ENCODE measurements at places on chromosomes 12 and 14. TPM values are rescaled to one million over a fixed set of nuclear protein-coding genes. Genes with fewer than 3 reads are reported as not detected.

DNA sequence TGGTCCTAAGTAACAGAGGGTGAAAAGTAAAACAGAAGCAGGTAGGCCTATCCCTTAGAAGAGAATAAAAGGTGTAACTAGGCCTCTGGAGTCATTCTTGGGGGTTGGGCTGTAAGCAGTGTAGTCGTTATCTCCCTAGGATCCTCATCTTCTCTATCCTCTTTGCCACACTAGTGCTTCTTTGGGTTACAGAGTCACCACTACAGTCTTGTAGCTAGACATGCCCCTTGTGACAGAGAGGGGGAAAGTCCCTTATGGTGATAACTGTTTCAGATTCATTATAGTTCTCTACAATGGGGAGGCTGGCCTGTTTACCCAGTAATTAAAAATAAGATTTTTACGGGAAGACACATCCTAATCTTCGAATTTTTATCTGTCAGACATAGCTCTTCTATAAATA, 16.4 kb upstream of the SRP54 start:
- no peak for DNase-seq

- DNase-seq = no peak
These were observed 203.3 kb upstream of the SRRM4 start for GRCh38 chr12:118778077-118778476.

- DNase-seq = peak; percentile 85
These were observed 504 bp downstream of the WNT5B start for GRCh38 chr12:1629338-1630132.

GRCh38 chr12:48004053-48004941, at the start of gene COL2A1:
COL2A1 (minus strand) TSS chr12:48004476; CDS start chr12:48004321, 155 bp downstream.
- peak; percentile 90 for DNase-seq

GRCh38 chr14:41277450-41277849, 329.2 kb upstream of the LRFN5 start:
- DNase-seq = no peak

DNA sequence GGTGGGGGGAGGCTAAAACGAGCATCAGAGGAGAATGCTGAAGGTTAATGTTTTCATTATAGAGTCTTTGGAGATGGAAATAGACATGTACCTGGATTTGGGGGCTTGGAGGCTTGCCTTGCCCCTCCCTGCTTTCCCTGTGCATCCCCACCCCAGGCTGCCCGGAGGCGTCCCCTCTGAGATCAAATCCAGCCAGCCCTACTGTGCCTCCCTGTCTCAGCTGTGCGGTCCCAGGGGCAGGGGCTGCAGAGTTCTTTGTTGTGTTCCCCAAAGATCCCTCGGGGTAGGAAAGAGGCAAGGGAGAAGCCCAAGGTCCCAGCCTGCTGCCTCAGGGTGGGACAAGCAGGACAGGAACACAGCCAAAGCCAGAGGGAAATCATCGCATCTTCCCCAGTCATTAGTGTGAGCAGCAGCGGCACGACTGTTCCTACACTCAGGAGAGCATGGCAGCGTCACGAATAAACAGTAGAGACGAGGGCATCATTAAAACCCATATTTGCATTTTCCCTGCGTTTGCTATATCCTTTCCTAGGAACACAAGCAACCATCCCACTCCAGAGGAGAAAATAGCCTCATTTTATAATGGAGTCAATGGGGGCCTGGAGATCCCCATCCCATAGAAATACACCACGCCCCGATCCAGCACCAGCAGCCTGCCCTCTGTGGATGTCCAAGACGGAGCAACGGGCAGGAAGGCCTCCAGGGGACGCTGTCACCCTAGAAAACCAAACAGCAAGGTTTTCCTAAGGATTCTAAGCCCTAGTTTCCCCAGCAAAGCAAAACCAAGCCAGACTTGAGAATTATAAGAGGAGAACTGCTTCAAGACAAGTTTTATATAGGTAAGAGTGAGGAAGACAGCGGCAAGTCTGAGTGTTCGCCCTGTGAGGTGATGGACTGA, 32.4 kb downstream of the ANO2 start:
- DNase-seq = peak; percentile 86

- no peak for DNase-seq
These were observed 201.7 kb downstream of the TSPAN9 start for GRCh38 chr12:3278681-3279414.

DNA sequence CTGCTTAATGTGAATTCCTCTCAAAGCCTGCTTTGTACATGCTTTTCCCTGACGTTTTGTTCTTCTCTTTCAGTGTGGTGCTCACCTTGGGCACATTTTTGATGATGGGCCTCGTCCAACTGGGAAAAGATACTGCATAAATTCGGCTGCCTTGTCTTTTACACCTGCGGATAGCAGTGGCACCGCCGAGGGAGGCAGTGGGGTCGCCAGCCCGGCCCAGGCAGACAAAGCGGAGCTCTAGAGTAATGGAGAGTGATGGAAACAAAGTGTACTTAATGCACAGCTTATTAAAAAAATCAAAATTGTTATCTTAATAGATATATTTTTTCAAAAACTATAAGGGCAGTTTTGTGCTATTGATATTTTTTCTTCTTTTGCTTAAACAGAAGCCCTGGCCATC, 184.6 kb downstream of the MSRB3 start:
- no peak for DNase-seq

DNA sequence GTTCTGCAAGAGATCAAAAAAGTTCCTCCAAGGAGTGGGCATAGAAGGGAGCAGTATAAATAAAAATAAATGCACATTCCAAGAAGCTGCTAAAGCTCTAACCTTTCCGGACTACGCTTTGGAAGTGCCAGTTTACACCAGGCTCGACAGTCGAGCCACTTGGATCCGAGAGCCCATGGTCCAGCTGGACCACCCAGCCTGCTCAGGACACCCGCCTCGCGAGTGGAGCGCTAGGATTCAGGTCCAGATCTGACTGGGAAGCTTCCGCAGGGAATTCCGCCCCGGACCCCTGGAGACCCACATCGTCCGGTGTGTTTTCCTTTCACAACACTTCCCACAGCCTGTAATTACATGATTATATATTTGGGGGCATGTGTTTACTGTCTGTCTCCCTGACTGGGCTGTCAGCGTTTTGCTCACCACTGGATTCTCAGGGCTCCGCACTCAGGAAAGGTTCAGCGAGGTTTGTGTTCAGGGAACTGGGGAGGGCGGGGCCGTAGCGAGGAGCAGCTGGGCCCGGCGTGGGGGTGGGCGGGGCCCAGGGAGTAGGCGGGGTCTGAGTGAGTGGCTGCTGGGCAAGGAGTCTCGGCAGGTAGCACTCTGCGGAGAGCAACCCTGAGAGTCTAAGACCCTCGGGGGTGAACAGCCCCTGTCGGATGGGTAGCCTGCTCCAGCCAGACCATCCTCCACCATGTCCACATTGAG, 52.3 kb upstream of the TMEM263 start:
- DNase-seq = peak; percentile 96

- DNase-seq = no peak
These were observed 22.7 kb downstream of the GPR19 start for GRCh38 chr12:12673296-12673695.

DNA sequence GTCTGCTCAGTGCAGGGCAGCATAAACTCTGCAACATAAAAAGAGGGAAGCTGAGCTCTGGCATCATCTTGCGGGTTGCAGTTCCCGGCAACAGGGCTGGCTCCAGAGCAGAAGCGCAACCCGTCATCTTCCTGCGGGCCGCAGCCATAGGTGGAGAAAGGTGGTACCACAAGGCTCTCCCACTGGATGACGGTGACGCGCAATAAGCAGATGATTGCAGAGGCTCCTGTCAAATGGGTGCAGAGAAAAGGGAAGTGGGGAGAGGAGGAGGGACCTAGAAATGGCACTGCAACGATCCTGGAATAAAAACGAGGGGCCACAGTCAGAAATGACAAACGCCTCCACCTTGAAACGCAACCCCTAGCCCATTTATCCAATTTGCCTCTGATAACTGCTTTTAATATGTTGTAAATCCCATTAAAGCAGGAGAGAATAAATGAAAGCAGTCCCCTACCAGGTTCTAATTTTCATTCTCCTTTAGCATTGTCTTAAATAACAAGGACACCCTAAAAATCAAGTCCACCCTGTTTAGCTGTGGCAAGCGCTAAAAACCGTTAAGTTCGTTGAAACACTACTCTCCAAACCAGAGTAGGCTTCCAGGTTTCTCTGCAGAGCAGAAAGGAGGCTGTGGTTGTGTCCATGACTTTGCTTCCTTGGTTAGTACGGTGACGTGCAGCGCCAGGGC, 30.9 kb upstream of the TUBA1C start:
- peak; percentile 67 for DNase-seq

The ISCA2 gene
- total RNA-seq = 37.5 TPM

DNA sequence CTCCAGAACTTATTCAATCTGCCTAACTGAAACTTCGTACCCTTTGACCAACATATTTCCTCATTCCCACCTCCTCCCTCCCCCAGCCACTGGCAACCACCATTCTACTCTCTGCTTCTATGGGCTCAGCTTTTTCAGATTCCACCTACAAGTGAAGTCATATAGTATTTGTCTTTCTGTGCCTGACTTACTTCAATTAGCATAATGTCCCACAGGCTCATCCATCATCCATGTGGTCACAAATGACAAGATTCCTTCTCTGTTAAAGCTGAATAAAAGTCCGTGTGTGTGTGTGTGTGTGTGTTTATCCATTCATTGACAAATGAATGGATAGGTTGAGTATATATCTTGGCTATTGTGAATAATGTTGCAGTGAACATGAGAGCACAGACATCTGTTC, 1.3 kb upstream of the C14orf39 start:
- no peak for DNase-seq

DNA sequence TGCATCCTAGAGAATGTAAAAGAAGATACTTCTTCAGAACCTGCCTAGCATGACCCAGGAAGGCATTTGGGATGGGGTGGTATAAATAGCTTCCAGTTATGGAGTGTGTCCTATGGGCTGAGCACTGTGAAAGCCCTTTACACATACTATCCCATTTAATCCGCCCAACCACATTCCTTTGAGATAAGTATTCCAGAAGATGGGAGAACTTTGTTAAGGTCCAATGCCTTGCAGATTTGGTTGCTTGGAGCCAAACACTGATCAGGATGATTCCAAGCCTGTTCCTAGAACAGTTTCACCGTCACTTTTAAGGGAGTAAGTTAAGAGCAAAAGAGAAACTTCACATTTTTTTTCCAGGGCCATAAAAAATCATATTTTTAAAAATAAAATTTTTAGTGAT, 82.5 kb upstream of the CLMN start:
- no peak for DNase-seq

DNA sequence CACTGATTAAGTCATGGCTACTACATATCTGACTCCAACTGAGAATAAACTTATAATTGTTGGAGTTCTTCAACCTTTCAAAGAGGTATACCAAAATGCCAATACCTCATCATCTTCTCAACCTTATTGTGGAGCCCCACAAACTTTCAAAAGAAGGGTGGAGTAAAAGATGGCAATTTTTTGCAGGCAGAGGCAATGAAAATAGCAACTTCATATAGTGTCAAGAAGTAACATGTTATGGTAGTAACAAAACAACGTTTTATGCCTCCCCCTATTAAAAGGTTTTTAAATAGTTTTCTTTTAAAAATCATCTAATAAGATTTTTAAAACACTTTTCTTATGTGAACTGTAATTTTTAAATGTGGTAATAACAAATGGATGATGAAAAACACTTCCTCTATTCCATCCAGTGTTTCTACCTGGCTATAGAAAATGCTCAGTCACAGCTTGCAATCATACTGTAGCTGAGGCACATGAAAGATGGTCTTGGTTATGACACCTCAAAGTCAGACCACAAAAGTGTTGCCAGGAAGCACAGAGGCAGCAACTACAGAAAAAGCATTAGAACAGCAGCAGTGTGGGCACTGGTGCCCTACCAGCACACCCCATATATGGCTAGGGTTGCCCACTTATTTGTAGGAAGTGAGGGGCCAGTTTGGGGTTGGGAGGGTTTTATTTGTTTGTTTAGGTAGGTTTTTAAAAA, 7.0 kb downstream of the PPP1R12A start:
- DNase-seq = no peak

The OAS3 gene
- 0.81 TPM for total RNA-seq

DNA sequence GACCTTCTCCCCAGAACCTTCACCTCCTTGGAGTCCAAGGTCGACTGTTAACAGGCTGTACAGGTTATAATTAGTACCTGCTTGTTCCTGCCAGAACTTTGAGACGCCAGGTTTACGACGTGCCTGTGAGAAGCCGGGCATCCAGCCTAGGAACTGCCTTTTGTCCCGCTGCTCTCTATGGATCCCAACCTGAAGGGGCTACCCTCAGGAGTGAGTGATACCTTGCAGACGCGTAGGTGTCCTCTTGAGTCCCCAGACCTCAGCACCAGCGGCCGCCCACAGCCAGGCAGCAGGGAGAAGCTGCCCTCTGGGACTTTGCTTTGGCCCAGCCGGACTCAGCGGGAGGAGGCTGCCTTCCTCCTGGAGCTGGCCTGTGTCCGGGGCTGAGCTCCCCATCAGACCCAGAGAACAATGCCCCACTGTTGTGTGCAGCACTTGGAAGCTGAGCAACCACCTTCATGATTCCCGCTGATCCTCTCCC, 16.2 kb downstream of the SYNE3 start:
- no peak for DNase-seq

DNA sequence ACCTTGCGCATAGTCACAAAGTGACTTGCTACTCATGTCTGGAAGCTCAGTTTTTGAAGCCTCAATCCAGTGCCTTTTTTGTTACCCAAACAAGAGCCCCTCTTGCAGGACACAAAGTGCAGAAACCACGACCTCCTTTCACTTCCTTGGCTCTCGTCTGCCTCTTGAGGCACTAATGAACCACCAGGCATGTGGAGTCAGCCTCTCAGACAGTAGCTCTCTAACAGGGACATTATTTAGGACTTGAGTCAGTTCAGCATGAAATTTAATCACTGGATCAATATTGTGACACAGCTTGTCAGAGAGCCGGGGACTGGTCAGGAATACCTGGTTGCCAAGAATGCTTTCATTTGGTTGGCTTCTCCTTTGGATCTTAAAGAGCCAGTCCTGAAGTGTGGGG, 46.7 kb downstream of the HSPB8 start:
- DNase-seq = no peak

GRCh38 chr12:124175704-124176103, 119.2 kb upstream of the RFLNA start:
- DNase-seq = no peak

GRCh38 chr12:113766131-113766878, 199.8 kb downstream of the RBM19 start:
- DNase-seq = no peak

DNA sequence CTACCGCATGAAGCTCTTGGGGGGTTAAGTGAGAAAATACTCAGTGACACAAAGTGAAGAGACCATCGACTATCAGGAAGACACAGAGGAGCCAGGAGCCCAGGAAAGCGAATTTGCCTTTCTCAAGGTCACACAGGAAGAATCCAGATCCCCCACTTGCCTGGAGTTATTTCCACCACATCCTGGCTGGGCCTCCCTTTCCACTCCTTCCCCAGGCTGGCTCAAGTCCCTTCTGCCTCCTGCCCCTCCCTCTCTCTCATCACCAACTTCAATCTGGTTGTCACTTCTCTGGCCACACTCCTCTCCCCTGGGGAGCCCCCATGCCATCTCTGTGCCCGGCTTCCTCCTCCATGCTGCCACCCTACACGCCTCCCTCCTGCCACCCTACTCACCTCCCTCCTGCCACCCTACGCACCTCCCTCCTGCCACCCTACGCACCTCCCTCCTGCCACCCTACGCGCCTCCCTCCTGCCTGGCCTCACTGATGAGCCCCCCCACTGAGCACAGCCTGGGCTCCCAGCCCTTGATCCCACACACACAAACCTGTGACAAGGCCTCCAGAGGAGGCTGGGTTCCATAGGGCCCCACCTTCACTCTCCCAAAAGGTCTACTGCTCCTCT, 6.3 kb downstream of the SCNN1A start:
- no peak for DNase-seq

- DNase-seq = no peak
These were observed 341.4 kb downstream of the BMP4 start for GRCh38 chr14:53615252-53615651.

GRCh38 chr12:112130441-112130998, 5.2 kb downstream of the TRAFD1 start:
- no peak for DNase-seq
